ENCODE measurements at places on chromosomes 12 and 14. TPM values are rescaled to one million over a fixed set of nuclear protein-coding genes. Genes with fewer than 3 reads are reported as not detected.

Gene STON2
- total RNA-seq = 8.9 TPM

Gene PLCZ1
- total RNA-seq = 0.83 TPM

Gene SLC2A14
- total RNA-seq = not detected

Gene RFX4
- total RNA-seq = not detected

- no peak for DNase-seq
- H3K27me3 ChIP-seq = no peaks in the 10 kb centered on the region
- H3K27ac ChIP-seq = peak overlapping the region; percentile 9
- peaks cover 90% of the 10 kb centered on the region for H3K4me1 ChIP-seq
- peaks cover 52% of the 10 kb centered on the region for H3K36me3 ChIP-seq
- peak overlapping the region; percentile 11 for H3K4me3 ChIP-seq
These were observed 7.3 kb downstream of the ULK1 start for GRCh38 chr12:131901431-131902331.

- H3K36me3 ChIP-seq = no peaks in the 10 kb centered on the region
- no peak overlapping the region for H3K4me3 ChIP-seq
- peaks cover 16% of the 10 kb centered on the region for H3K4me1 ChIP-seq
- no peak for DNase-seq
- H3K27me3 ChIP-seq = peaks cover 29% of the 10 kb centered on the region
- no peak overlapping the region for H3K27ac ChIP-seq
These were observed 110.6 kb downstream of the PRMT8 start for GRCh38 chr12:3601461-3602150.

- H3K36me3 ChIP-seq = no peaks in the 10 kb centered on the region
- H3K4me1 ChIP-seq = no peaks in the 10 kb centered on the region
- no peak for DNase-seq
- no peak overlapping the region for H3K27ac ChIP-seq
- H3K27me3 ChIP-seq = no peaks in the 10 kb centered on the region
- H3K4me3 ChIP-seq = no peak overlapping the region
These were observed 20.3 kb downstream of the FIGNL2 start for GRCh38 chr12:51827925-51828818.

GRCh38 chr12:80045594-80045993 is 53.7 kb upstream of the OTOGL start:
- no peak overlapping the region for H3K4me3 ChIP-seq
- no peaks in the 10 kb centered on the region for H3K36me3 ChIP-seq
- no peaks in the 10 kb centered on the region for H3K27me3 ChIP-seq
- DNase-seq = no peak
- no peak overlapping the region for H3K27ac ChIP-seq

DNA sequence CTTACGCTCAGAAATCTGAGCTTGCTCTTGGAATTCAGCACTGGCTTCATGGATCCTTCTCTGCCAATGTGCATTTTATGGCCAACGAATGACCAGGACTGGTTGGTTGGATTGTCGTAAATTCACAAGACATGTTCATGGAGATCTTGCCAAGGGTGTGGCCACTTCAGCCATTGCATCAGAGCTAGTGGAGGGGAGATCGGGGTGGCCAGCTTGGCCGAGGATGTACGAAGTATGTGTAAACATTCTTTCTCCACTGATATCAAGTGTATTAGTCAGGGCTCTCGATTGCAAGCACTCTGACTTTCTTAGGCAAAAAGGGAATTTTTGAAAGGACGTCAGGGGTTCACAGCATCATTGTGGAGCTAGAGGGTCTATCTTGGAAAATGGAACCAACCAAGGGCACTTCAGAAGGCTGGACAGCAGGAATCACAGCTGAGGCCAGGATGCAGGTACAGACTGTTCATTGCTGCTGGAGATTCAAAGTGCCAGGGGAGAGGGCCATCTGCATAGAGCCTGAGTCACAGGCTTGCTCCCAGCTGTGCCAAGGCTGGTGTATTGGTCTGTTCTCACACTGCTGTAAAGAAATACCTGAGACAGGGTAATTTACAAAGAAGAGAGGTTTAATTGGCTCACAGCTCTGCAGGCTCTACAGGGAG is 32.9 kb upstream of the ADGRD1 start:
- peak overlapping the region; percentile 72 for H3K27ac ChIP-seq
- H3K27me3 ChIP-seq = no peaks in the 10 kb centered on the region
- no peak overlapping the region for H3K4me3 ChIP-seq
- no peaks in the 10 kb centered on the region for H3K36me3 ChIP-seq
- DNase-seq = no peak

DNA sequence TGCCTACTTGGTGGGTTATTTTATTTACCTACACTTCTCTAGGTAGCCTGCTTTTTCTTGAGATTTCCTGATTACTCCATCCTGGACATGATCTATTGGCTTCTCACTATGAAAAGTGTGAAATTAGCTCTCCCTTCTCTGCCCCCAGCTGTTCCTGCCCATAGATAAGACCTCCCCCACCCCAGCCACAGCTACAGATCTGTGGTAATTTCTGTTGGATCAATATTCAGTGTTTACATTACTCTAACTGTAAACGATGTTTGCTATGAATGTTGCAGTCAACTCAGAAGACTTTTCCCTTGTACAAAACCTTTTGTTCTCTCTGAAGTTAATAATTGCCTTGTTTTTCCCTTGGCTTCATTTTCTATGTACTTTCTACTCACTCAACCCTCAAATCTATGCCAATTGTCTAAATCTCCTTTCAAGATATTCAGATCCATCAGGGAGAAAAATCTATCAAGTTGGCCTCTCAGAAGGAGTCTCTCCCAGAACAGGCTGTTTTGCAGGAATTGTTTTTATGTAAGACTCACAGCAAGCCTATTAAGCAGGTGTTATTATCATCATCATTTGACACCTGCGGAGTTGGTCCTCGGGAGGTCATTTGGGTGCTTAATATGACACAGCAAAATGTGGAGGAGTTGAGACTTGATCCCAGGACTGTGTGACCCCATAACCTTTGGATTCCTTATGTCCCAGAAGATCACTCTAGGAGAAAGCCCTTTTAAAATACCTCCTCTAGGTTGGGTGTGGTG is 227.4 kb downstream of the SUDS3 start:
- no peaks in the 10 kb centered on the region for H3K36me3 ChIP-seq
- no peak overlapping the region for H3K27ac ChIP-seq
- no peak for DNase-seq
- H3K4me1 ChIP-seq = peaks cover 5% of the 10 kb centered on the region

DNA sequence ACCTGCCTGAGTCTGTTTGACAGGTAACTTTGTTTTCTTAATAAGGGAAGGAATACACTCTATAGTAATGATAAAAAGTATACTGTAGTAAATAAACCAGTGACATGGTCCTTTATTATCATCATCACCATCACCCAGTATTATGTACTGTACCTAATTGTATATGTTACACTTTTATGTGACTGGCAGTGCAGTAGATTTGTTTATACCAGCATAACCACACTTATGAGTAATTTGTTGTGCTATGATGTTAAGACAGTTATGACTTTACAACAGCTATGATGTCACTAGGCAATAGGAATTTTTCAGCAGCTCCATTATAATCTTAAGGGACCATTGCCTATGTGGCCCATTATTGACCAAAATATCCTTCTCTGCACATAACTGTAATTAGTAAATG is 155.0 kb downstream of the NUBPL start:
- DNase-seq = no peak
- H3K4me3 ChIP-seq = no peak overlapping the region
- no peaks in the 10 kb centered on the region for H3K36me3 ChIP-seq
- no peaks in the 10 kb centered on the region for H3K27me3 ChIP-seq

DNA sequence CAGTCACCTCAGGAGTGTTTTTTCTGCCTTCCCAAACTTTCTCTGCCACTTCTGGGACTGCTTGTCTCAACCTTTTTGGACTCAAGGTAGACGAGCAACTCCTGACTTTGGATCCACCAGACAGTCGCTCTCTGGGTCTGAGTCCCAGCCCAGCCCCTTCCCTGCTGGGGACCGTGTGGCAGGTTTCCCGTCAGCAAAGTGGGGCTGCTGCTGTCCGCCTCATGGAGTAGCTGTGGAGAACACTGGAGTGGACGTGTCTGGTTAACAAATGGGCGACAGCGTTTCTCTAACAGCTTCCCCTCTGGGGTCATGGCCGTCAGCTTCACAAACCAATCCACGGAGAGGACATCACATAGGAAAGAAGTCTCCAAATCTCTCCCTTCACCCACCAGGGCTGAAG is 54.8 kb downstream of the KCTD10 start:
- H3K4me1 ChIP-seq = no peaks in the 10 kb centered on the region
- H3K36me3 ChIP-seq = no peaks in the 10 kb centered on the region
- no peaks in the 10 kb centered on the region for H3K27me3 ChIP-seq
- no peak overlapping the region for H3K4me3 ChIP-seq
- no peak for DNase-seq

GRCh38 chr14:56754921-56755320 is 55.4 kb downstream of the OTX2 start:
- H3K36me3 ChIP-seq = no peaks in the 10 kb centered on the region
- DNase-seq = no peak
- no peak overlapping the region for H3K27ac ChIP-seq
- H3K4me3 ChIP-seq = no peak overlapping the region

DNA sequence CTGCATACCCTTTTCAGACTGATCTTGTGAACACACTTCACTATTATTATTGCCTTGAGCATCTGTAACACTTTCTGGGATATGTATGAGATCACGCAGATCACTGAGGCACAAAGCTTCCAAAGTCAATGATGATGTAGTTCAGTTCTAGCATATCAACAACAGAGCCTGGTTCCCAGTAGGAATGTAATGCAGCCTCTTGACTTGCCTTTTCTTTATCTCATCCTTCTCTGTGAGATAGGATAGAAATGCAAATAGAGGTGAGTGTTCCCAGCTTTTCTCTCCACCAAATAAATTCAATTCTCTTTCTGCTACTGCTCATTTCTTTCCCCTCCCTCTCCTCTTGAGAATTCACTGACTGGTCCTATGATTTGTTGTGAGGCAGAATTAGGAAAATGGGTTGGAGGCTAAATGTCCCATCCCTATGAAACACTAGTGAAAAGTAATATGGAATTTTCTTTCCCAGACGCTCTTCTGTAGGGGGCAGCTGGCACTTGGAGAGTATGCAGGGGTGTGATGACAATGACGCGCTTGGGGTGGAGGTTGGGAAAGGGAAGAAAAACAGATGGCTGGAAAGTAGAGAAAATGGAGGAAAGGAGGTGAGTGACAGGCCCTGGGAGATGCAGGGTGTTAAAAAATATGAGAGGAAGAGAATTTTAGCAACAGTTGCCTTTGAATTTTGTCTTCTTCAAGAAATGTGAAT is 96.0 kb upstream of the TMTC1 start:
- no peaks in the 10 kb centered on the region for H3K36me3 ChIP-seq
- H3K27ac ChIP-seq = no peak overlapping the region
- DNase-seq = no peak
- no peaks in the 10 kb centered on the region for H3K27me3 ChIP-seq
- peaks cover 4% of the 10 kb centered on the region for H3K4me1 ChIP-seq

- no peaks in the 10 kb centered on the region for H3K4me1 ChIP-seq
- H3K27me3 ChIP-seq = no peaks in the 10 kb centered on the region
- DNase-seq = no peak
These were observed 43.4 kb upstream of the AMN start for GRCh38 chr14:102878970-102879460.

DNA sequence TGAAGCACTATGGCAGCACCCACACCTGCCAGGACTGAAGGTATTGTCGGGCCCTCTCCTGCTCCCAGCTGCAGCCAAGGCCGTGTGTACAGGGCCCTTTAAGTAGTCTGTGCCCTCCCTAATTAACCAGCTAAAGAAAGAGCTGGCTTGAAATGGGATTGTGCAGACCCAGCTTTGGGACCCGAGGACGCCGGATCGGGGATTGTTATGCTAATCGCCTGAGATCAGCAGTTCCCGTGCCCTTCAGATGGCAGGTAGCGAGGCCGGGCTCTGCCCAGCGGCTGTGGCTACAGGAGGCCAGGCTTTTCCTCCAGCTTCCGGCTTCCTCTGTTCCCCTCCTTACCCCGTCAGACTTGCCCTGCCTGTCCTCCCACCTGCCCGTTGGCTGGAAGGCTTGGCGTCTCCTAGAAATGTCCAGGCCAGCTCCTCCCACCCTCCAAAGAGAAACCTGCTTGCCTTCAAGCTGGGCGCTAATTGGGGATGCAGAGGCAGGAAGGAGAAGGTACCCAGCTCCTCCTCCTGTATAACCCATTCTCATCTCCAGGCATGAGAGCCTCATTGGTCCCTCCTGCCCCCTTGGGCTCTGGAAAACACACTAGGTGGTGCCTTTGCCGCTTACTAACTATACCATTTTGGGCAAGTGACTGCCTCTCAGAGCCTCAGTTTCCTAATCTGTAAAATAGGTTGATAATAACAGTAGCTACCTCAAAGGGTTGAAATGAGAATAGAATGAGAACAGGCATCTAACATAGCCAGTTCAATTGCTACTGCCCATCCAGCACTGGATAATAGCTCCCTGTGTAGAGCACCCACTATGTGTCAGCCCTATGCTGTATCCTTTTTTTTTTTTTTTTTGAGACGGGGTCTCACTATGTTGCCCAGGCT is 25.8 kb upstream of the MSI1 start:
- H3K4me3 ChIP-seq = no peak overlapping the region
- no peak overlapping the region for H3K27ac ChIP-seq
- no peaks in the 10 kb centered on the region for H3K4me1 ChIP-seq
- no peak for DNase-seq
